ENCODE measurements at places on chromosomes 5 and 9.

GRCh38 chr9:93260263-93261066 is 76.5 kb downstream of the WNK2 start:
- peak; percentile 12 for DNase-seq

DNA sequence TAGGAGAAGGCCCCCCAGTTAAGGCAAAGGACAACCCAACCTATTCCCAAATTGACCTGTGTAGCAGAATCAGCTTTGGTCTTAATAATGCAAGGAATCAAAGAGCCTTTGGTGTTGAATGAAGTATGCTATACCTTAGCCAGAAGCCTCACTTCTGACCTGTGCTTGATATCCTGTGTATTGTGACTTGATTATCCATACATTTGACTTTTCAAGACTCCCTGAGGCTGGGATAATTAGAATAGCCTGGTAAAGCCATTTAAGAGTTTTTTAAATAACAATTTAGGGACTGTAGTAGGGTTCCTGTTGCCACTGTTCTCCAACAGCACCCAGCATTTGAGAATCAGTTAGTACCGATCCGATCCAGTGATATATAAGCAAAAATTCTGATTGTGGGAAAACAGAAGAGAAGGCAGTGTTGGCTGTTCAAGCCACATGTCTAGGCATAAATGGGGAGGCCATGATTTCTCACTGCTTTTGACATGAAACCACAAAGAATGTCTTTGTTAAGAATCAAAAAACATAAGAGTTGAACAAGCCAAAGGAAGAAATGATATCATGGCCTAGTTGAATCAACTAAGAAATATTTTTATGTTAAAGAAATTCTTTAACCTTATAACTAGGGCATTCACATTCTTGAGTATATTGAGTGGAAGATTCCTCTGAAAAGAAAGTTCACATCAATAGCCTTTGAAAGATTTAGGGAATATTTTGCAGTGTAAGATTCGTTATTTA is 98.9 kb downstream of the F2RL2 start:
- DNase-seq: no peak

GRCh38 chr9:71928376-71928775 is 16.9 kb downstream of the C9orf85 start:
- no peak for DNase-seq

DNA sequence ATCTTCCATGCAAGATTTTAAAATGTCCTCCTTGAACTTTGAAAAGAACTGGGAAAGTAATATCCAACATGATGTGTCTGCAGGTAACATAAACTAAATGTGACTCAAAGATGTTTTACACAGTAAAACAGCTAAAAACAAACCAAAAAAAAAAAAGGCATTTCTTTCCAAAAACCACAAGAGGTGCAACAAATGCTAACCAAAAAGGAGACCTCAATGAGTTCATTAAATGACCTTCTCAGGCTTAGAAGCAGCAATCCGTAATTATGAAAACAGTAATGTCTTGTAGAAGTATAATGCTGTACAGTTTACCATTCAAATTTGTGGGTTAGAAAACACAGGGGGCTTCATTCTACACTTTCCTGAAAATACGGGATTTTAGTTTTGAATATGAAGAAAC is 2.5 kb downstream of the RNF145 start:
- no peak for DNase-seq

DNA sequence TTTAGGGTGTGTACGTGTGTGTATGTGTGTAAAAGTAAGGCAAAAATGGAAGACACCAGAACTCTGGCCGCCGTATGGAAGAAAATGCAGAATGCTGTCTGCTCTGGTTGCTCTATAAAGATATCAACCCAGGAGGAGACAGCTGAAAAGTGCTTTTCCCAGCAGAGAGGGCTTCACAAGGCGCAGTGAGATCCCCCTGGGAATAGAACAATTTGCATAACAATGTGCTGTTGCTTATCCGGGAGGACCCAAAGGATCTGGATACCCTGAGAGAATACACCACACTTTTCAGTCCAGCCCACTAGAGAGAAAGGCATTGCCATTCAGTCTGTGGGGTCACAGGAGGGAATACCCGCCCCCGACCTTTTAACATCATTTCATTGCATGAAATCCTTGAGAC is 230.6 kb downstream of the EBF1 start:
- DNase-seq: no peak

DNA sequence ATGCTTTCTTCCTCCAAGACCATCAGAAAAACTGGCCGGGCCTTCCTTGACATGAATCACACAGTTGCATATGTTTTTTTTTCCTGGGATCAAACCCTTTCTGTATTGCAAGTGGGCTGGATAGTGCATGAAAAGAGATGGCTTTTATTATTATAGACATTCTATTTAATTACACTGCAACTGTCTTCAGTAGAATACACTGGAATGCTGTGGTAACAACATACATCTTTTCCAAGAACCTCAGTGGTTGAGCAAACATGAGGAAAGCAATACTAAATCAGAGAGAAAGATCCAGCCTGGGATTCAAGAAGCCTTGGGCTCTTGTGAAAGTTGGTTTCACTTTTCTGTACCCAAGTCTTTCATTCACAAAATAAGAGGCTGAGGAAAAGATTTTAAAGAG is 193.0 kb downstream of the DMAC1 start:
- no peak for DNase-seq

DNA sequence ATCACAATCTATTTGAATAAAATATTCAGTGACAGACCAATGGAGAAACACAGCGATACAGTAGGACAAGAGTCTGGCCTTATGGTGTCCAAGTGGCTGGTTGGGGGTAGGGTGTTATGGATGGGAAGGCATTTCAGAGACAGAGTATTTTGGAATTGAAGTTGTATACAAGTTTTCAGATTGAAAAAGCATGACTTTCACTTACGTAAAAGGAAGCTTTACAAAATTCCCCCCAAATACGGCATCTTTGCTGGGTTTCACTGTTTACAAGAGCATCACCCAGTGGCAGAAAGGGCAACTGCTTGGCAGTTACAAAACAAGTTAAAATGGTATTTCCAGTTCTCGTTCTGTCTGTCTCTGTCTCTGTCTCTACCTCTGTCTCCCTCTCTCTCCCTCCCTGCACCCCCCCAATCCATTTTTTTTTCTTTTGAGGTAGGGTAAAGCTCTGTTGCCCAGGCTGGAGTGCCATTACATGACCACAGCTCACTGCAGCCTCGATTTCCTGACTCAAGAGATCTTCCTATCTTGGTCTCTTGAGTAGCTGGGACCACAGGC is 86.2 kb downstream of the PTPN3 start:
- no peak for DNase-seq

GRCh38 chr9:90795871-90796317 is 5.7 kb upstream of the SYK start:
- DNase-seq: no peak

DNA sequence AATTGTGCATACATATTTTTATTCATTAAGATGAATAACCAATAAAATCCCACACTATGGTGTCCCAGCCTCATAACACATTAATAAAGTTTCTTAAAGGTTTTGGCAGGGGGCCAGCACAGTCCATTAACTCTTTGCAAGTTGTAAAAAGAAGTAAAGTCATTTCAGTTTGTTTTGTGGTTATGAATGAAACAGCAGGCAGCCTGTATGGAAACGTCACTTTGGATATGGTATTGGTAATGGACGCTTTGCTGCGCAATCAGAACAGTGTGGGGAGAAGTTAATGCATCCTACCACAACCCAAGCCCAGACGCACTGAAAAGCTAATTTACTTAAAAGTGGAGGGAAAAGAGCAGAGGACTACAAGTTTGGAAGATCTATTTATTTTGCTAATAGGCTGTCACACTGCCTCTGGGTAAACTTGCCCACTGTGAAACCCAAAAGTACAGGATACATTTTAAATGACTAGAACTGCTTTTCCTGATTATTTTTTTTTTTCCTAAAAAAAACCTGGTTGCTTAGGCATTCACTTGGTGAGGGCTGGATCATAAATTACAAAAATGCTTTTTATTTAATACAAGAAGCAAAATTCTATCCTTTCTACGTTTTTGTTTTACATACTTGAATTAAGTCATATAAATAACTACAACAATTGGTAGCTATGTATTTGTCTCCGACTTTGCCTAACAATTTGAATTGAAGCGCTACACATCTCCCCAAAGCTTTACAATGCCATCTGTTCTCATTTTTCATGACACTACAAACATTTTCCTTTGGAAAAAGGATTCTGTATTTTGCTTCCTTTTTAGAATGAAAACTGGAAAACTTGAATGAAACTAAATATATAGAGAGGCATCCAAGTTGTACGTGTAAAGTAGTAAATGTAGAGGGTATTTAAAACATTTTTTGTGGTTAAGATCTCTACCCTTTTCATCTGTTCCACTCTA is 104.3 kb downstream of the NFIB start:
- DNase-seq: no peak

GRCh38 chr9:79673614-79674013 is 101.8 kb downstream of the TLE4 start:
- no peak for DNase-seq

DNA sequence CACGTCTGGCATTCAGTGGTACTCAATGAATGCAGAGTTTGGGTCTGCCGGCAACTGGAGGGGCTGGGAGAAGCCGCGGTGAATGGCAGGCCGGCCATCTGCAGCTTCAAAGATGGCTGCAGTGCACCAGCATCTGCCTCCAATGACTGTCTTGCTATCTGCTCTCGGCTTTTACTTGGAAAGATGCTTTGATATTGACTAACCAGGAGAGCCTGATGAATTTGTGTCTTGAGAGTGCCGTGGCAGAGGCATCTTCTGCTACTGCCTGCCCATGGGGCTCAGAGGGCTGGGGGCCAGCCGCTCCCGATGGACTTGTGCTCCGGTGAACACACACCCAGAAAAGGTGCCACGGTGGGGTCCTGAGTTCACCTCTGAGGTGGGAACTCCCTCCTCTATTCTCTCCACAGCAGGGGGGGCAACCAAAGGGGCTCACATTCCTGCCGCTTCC is 164.5 kb downstream of the COL23A1 start:
- DNase-seq: no peak

DNA sequence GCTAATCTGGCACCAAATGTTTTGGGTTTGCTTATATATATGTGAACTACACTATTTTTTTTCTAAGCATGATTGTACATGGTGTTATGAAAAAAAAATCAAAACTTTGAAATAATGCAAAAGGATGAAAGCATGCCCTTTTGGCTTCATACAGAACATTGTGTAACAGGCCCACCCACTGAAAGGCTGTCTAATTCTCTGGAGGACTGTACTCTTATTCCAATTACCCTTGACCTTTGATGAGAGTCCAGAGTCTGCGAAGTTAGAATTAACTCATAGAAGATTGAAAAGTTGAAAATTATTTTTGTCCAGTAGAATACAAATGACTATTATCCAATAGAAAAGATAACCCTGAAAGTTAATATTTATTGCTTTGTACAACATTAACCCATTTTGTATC is 117.4 kb downstream of the ADAMTS12 start:
- DNase-seq: no peak

GRCh38 chr9:134469041-134469875 is 143.0 kb downstream of the RXRA start:
- peak; percentile 92 for DNase-seq

- DNase-seq: no peak
These were observed 437.3 kb upstream of the ADAMTSL1 start for GRCh38 chr9:18036422-18037187.

GRCh38 chr9:133640580-133641395 is 4.6 kb downstream of the DBH start:
- DNase-seq: no peak

- peak; percentile 60 for DNase-seq
These were observed 142.3 kb downstream of the SMARCA2 start for GRCh38 chr9:2157277-2158110.

DNA sequence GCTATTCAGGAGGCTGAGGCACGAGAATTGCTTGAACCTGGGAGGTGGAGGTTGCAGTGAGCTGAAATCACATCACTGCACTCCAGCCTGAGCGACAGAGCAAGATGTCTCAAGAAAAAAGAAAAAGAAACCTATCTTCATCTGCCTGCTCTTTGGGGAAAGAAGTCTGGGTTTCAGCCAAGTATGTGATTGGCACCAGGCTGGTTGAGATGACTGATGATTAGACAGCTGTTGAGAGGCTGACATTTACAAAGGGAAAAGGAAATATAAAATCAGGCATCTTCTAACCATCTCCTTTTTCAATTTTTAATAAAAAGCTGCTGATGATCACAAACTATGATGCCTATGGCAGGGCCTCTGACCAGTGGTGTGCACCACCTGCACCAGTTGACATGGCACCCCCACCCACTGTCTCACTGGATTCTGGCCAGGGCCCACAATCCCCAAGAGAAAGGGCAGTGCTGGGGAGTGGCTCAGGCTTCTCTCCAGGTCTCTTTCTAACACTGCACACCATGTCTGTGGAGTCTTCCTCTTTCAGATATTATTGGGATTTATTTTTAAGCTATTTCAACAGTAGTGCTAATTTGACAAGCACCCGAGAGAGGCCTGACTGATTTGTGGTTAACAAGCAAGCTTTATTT is 17.2 kb upstream of the C5orf15 start:
- no peak for DNase-seq

- no peak for DNase-seq
These were observed 266.6 kb upstream of the GAS1 start for GRCh38 chr9:87213948-87214347.

DNA sequence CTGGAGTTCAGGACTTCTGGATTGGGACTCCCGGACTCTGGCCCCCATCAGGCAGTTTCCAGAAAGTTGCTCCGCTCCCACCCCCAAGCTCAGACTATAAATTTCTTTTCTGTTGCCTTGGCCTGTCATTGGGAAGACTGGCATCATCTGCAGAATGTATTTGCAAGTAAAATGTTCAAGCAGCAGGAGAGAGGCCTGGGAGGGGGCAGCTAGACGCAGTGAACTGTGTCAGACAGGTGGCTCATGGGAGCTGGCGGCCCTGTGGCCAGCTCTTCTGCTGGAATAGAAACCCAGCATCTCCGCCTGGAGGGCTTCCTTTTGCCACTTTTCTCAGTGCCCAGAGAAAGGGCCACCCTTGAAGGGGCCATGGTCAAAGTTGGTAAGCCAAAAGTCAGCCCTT is 16.0 kb downstream of the INSYN2B start:
- DNase-seq: no peak

DNA sequence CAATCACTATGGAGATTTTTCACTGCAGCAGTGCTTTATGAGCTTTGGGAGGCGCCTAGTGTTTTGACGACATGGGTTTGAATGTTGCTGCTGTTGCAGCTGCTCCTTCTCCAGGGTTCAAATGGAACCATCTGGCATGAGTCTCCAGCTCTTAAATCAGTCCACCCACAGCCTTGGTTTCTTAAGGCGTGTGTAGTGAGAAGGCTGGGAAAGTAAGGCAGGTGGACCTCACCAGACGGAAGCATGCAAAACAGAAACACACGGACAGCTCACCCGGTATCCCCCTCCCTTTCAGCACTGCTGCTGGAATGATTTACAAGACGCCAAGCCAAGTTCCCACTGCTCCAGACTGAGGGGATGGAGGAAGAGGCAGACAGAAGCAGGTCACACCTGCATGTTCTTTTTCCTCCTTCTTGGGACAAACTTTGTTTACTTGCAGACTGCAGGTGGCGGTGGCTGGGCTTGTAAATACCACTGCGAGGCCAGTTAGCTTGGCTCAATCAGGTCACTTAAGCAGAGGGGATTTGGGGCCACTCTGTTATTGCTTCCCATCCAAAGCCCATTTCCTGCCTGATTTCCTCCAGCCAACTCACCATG is 47.4 kb downstream of the ADAM19 start:
- DNase-seq: peak; percentile 81

GRCh38 chr9:135905380-135906258 is 1.7 kb downstream of the CAMSAP1 start:
- peak; percentile 18 for DNase-seq

Measured in femur (tissue), 1 donor.